H1 (cell line): ENCODE measurements at places on chromosomes 4 and X.

DNA sequence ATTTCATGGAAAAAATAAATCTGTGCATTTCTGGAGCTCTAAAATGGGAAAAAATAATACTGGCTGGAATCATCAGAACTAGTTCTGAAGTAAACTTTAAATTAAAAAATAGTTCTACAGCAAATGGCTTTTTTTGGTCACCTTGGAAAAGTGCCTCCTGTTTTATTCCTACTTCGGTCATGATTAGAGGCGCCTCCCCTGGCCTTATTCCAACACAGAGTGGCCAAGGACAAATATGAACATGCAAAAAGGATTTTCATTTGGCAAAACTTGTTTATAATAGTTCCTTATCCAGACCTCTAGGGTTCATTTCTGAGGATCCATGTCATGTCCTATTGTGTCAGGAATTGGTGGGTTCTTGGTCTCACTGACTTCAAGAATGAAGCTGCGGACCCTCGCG lies 11.1 kb upstream of the KLF8 start:
- no peak for DNase-seq

DNA sequence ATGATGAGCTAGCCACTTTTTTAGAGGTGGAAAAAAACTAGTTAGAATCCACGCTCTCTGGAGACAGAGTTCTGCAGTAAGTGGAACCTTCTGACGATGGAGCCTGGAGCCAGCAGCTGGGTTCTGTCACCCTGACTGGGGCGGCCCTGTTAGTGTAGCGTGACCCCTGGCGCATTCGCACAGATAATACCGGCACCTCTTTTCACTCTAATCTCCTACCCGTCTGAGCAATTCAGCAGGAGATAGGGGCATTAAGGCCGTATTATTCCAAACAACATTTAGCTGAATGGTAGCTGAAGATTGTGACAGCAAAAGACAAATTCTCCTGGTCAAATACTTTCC lies 292.6 kb downstream of the FBXO8 start:
- DNase-seq = no peak

DNA sequence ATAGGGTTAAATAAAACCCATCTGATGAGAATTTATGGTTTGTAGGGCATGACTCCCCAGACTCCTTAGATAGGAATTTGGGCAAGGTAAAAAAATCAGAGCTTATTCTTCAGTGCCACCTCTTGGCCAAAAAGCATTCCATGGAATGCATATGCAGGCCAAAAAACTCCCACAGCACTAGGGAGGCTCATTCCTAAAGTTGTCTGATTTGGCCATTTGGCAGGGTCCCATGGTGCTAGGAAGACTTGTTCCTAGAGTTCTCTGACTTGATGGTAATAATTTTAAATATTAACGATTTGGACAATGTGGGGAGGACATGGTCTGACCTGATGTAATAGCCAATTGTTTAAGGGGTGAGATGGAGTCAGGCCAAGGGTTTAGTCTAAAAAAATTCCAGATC lies 93.0 kb downstream of the SPIN4 start:
- no peak for DNase-seq

- DNase-seq = no peak
Observed at GRCh38 chrX:46791927-46792809, 33.2 kb upstream of the SLC9A7 start.
